Fibroblast of villous mesenchyme (primary cell): ENCODE measurements at places on chromosomes 12 and 14. TPM values are rescaled to one million over a fixed set of nuclear protein-coding genes. Genes with fewer than 3 reads are reported as not detected.

C14orf39 gene
- total RNA-seq = under 0.01 TPM in 1 of 2 replicates, not detected in the other

GRCh38 chr12:3579446-3580093 is 88.6 kb downstream of the PRMT8 start:
- DNase-seq = no peak

- no peak for DNase-seq
Observed at GRCh38 chr12:52404951-52405350, 1.2 kb downstream of the KRT82 start.

SIX4 gene
- 8.7 and 14.7 TPM in 2 replicates for total RNA-seq
